ENCODE measurements at places on chromosomes 3 and 15.

DNA sequence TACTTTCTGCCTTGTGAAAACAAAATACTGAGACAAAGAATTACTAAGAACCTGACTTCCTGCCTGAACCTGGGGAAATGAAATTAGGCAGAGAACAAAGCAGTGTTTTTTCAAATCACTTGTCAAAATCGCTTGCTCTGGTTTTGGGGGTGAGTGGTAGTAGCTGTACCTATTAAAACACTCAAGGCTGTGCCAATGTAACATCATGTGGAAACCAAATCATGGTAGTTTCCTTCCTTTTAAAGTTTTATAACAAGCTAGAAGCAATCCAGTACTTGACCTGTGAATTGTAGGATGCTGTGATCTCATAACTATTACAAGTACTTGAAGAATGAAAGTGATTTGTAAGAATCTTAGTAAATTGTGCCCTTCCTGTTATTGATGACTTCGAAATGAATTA lies 6.7 kb downstream of the CMTM8 start:
- no peak for DNase-seq

DNA sequence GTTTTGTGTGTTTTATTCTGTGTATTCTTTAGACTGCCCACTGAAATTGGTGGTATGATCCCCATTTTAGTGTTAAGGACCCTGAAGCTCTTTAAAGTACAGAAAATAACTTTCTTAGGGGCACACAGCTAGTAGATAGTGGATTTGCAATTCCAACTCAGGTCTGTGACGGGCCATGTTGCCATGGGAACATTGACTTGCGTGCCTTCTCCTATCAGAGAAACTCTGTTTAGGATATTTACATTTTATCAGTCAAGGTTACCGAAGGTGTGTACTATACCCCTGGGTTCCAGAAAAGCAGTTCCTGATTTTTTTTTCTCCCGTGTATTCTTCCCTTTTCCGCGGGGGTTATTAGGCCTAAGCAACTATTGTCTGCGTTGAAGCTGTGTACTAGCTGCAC lies 19.4 kb downstream of the MYZAP start:
- no peak for DNase-seq

DNA sequence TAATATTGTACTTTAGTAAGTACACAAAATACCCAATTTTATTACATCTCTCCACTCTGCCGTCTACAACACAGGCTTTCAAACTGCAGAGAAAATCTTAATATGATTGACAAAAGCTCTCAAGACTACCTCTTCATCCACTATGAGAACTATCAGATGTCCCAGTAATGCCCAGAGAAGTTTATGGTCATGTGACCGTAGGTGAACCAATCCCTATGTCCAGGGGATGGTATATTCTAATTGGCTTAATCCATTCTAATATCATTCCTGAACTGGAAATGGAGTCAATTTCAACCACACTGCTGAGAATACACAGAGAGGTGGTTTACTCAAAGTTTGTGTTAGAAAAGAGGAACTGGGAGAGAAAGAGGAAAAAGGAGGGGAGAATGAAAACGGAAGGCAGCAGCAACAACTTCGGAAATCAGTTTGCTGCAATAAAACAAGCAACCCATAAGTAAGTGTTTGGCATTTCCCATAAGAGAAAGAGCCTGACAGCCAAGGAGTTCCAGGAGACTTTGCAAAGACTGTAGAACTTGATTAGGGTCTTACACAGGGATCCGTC lies 7.3 kb downstream of the SST start:
- DNase-seq: no peak

- DNase-seq: no peak
Observed at GRCh38 chr15:71626596-71627088, 183.7 kb upstream of the NR2E3 start.

GRCh38 chr3:194084284-194084683 lies 51.7 kb upstream of the HES1 start:
- DNase-seq: no peak

- no peak for DNase-seq
Observed at GRCh38 chr3:16447135-16447534, 66.4 kb downstream of the RFTN1 start.

- DNase-seq: no peak
Observed at GRCh38 chr3:53658613-53659193, 164.3 kb downstream of the CACNA1D start.

GRCh38 chr3:170469151-170470062 lies 50.7 kb downstream of the CLDN11 start:
- no peak for DNase-seq

DNA sequence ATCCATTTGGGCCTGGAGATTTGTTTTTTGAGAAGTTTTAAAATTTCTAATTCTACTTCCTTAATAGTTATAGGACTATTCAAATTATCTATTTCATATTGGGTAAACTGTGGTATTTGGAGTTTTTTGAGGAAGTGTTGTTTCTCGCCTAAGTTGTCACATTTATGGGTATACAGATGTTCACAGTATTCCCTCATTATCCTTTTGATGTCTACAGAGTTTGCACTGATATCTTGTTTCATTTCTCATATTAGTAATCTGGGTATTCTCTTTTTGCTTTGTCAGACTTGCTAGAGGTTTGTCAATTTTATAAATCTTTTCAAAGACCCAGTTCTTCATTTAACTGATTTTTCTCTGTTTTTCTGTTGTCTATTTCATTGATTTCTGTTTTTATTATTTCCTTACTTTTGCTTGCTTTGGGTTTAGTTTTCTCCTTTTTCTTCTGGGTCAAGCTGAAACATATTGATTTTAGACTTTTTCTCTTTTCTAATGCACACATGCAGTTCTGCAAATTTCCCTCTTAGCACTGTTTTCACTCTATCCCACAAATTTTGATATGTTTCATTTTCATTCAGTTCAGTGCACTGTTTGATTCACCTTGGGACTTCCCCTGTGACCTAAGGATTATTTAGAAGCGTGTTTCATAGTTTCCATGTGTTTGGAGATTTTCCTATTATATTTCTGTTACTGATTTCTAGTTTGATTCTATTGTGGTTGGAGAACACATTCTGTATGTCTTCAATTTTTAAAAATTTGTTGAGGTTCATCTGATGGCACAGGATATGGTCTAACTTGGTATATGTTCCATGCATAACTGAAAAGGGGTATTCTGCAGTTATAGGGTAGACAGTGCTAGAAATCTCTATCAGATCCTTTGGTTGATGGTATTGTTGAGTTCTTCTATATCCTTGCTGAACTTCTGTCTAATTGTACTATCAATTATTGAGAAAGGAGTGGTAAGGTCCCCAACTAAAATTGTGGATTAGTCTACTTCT lies 79.6 kb downstream of the SUMF1 start:
- no peak for DNase-seq

DNA sequence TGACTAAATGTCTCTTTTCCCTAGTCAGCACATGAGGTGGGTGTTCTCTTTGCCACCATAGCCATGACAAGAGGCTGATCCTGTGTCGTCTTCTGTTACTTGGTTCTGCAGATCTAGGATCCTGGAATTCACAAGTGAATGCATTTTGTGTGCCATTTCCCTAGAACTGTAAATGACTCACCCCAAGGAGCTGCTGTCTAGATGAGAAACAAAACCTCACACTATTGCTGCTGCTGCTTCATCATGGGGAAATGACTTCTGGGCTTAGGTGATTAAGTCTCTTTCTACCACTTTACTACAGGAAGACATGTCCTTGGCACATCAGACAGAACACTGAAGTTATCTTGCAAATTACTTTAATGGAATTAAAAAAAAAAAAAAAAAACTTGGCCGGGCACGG lies 54.9 kb downstream of the SLCO3A1 start:
- DNase-seq: no peak

DNA sequence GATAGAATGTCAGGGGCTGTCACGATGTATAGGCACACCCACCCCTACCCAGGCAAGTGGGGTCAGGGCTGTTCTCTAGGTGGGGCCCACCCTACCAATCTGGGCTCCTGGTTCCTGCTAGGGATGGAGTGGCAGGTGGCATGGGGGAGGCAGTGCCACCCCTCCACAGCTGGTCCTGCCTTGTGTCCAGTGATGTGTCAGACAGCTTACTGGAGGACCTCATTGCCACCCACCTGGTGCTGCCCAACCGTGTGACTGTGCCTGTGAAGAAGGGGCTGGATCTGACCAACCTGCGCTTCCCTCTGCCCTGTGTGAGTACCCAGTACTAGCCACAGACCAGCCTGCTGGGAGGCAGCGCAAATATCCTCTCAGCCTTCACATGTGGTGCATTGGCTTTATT lies 27.5 kb downstream of the ESYT3 start:
- no peak for DNase-seq

DNA sequence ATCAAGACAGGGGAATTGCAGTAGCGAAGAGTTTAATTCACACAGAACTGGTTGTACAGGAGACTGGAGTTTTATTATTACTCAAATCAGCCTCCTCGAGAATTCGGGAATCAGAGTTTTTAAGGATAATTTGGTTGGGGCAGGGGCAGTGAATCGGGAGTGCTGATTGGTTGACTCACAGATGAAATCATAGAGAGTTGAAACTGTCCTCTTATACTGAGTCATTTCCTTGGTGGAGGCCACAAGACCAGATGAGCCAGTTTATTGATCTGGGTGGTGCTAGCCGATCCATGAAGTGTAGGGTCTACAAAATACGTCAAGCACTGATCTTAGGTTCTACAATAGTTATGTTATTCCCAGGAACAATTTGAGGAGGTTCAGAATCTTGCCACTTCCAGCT lies 5.3 kb upstream of the ZNF770 start:
- no peak for DNase-seq

- no peak for DNase-seq
Observed at GRCh38 chr3:125431391-125431790, 56.3 kb upstream of the ZNF148 start.

- DNase-seq: no peak
Observed at GRCh38 chr3:43180027-43180426, 74.1 kb upstream of the POMGNT2 start.

DNA sequence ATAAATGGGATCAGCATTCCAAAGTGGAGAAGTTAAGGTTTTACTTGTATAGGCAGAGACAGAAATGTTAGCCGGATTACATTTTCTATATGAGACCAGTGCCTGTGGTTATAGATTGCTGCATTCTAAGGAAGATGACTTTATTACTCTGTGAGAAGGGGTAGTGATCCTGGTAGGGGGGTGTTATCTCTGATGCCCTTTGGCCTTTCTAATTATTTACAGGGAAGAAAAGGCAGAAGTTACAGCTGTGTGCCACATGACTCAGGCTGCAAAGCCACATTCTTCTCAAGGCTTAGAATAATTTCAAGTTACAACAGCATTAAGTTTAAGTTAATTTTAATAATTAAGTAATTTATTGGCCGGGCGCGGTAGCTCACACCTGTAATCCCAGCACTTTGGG lies 2.2 kb upstream of the TMC3 start:
- DNase-seq: no peak

- DNase-seq: no peak
Observed at GRCh38 chr3:159751752-159752151, 236.9 kb upstream of the IL12A start.

DNA sequence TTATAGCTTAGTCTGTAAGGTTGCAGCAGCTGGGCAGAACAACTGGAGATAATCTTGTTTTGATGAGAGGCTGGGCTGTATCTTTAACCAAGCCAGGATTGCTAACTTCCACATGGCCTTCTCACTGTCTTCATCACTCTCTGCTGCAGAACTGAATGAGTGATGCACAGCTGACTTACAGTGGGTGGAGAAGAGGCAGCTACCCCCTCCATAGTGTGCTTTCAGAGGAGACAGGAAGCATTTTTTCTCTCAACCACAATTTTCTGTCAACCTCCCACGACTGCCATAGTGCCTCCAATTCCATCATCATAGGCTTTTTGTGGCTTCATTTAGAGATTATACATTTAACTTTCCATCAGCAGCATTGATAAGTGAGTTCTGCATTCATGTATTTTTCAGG lies 168.2 kb downstream of the CLSTN2 start:
- DNase-seq: no peak

GRCh38 chr15:85879334-85880163 lies 84.8 kb upstream of the KLHL25 start:
- DNase-seq: no peak

- DNase-seq: no peak
Observed at GRCh38 chr3:16316847-16317560, 52.0 kb downstream of the OXNAD1 start.

- DNase-seq: no peak
Observed at GRCh38 chr3:121545049-121545573, 677 bp downstream of the POLQ start.

DNA sequence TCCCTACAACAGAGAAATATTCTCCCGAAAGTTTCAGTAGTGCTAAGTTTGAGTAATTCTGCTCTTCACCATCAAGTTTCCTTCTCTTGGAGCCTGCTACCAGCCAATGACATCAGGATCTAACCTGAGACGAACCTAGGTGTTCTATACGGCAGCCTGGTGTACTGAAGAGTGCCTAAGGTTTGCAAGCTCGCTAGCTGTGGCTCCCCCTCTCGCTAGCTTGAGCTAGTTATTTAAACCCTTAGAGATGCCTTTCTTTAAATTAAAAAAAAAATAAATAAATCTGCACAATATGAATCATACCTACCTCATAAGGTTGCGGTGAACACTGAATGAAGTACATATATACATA lies 1.4 kb upstream of the COL8A1 start:
- DNase-seq: no peak

GRCh38 chr15:89015412-89016097 lies 72.7 kb upstream of the ABHD2 start:
- DNase-seq: no peak

- DNase-seq: peak; percentile 45
Observed at GRCh38 chr3:52238761-52239701, at the start of gene TWF2. TWF2 (minus strand) TSS chr3:52239158; CDS start chr3:52239016, 142 bp downstream.

DNA sequence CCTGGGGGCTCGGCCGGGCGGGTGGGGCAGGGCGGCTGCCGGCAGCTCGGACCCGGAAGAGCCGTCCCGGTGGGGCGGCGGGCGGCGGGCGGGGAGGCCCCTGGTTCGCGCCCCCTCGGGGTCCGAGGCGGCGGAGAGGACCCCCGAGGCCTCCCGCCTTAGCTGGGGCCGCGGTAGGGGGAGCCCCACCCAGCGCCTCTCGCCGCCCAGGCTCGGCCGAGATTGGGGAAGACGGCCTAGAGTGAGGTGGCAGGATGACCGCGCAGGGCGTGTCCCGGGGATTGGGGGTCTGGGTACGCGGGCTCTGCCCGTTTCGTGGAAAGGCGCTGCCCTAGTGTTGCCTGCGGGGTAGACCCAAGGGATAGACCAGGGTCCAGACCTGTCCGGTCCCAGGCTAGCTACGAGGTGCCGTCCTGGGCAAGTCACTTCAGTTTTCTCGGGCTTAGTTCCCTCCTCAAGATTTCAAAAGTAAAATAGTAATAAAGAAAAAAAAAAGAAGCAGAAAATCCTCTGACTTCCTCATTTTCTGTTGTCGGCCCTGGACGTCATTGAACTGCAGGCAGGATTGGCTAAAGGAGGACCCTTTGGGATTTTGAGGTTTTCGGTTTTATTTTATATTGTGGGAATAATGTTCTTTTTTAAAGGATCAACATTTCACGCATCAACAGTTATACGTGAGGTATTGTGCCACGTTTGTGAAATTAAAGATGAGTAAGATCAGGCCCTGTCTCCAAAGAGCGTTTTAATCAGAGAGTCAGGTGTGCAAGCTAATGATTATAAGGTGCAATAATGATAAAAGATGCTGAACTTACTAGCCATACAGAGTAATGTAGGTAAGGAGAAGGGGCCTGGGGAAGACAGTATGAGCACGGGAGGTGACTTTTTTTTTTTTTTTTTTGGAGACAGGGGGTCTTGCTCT lies 679 bp downstream of the IQGAP1 start:
- DNase-seq: peak; percentile 66

GRCh38 chr3:109413049-109413448 lies 75.7 kb upstream of the DPPA4 start:
- no peak for DNase-seq

- DNase-seq: no peak
Observed at GRCh38 chr3:39154280-39155021, 1.1 kb upstream of the CSRNP1 start.

GRCh38 chr3:185613016-185613415 lies 26.9 kb downstream of the SENP2 start:
- DNase-seq: no peak

GRCh38 chr15:79942741-79943481 lies 28.1 kb downstream of the BCL2A1 start:
- DNase-seq: no peak

Measured in gastrocnemius medialis (tissue), 4 donors.